ENCODE measurements at places on chromosomes 1 and 21.

GRCh38 chr1:63780565-63780964 is 6.7 kb downstream of the ROR1 start:
- DNase-seq = no peak

GRCh38 chr1:67299296-67299695 is 8.4 kb upstream of the IL12RB2 start:
- DNase-seq = no peak

GRCh38 chr1:66599346-66599745 is 65.4 kb downstream of the SGIP1 start:
- DNase-seq = no peak

- no peak for DNase-seq
These were observed 1.5 kb downstream of the ZSCAN20 start for GRCh38 chr1:33473900-33474299.

GRCh38 chr1:175494011-175494554 is 249.3 kb downstream of the TNR start:
- DNase-seq = no peak

GRCh38 chr1:246338098-246338497 is 169.0 kb downstream of the SMYD3 start:
- DNase-seq = no peak

GRCh38 chr1:2981388-2981787 is 39.9 kb upstream of the ACTRT2 start:
- no peak for DNase-seq

- DNase-seq = no peak
These were observed 12.8 kb upstream of the RBP7 start for GRCh38 chr1:9984253-9984652.

GRCh38 chr1:6956488-6957159 is 171.4 kb downstream of the CAMTA1 start:
- DNase-seq = no peak

GRCh38 chr21:41604583-41605041 is 96.7 kb upstream of the TMPRSS2 start:
- no peak for DNase-seq

- no peak for DNase-seq
These were observed 12.2 kb upstream of the TCEA3 start for GRCh38 chr1:23436520-23437354.

- DNase-seq = no peak
These were observed 52.5 kb upstream of the PPM1J start for GRCh38 chr1:112767646-112768045.

- no peak for DNase-seq
These were observed 15.2 kb upstream of the FCRL3 start for GRCh38 chr1:157715736-157716135.

DNA sequence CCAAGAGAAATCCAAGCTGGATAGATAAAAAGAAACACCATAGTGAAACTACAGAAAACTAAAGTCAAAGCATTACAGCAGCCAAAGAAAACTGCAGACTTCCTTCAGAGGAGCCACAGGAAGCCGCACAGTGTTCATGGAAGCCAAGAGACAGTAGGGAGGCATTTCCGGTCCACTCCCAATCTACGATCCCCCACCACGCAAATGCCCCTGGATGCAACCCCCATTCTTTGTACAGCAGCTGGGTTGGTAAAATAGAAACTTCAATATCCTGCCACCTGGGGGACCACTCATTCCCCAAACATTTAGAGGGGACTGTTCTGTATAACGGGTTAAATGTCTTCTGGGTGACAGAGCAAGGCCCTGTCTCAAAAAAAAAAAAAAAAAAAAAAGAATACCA is 43.9 kb upstream of the TSPEAR start:
- DNase-seq = no peak

- no peak for DNase-seq
These were observed 153.5 kb downstream of the HLX start for GRCh38 chr1:221032637-221033280.

GRCh38 chr1:84146411-84147032 is 2.5 kb downstream of the PRKACB start:
- no peak for DNase-seq

DNA sequence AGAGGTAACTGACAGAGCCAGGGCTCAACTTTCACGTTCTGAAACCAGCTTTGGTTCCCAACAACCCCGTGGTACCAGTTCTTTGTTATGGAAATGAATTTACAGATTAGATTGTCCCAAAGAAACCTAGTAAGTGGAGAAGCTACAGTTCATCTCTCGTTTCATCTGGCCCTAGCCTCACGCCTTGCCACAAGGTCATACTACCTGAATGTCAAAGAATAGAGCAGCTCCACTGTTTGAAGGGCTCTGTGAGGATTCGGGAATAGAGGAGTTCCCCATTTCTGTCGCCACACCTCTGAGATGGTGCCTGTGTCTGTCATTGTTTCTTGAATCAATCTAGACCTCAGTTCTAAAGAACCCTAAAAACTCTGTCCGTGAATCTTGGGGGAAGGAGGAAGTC is 15.0 kb upstream of the CDC42 start:
- DNase-seq = no peak

GRCh38 chr1:19251305-19252196 is at the start of the genes EMC1 and MRTO4:
Gene EMC1, minus strand, starts transcription at chr1:19251524. Its CDS starts 15 bp downstream, at chr1:19251509.
Gene MRTO4, plus strand, starts transcription at chr1:19251805. Its CDS starts 31 bp downstream, at chr1:19251836.
- DNase-seq = peak; percentile 95

DNA sequence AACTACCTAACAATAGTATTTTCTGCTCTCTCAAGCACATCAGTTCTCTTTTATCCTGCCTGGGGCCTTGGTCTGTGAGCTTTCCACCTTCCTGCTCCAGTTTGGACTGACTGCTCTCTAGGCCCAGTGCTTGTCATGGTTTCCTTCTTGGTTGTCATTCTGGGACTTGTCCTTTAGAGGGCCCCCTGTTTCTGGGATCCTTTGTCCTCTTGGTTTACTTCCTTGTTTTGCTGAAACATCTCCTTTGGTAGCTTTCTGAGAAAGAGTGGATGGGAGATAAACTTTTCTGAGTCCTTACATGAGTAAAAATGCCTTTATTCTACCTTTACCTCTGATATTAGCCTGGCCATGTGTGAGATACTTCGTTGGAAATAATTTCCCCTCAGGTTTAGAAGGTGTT is 4.7 kb downstream of the SLC1A7 start:
- no peak for DNase-seq

DNA sequence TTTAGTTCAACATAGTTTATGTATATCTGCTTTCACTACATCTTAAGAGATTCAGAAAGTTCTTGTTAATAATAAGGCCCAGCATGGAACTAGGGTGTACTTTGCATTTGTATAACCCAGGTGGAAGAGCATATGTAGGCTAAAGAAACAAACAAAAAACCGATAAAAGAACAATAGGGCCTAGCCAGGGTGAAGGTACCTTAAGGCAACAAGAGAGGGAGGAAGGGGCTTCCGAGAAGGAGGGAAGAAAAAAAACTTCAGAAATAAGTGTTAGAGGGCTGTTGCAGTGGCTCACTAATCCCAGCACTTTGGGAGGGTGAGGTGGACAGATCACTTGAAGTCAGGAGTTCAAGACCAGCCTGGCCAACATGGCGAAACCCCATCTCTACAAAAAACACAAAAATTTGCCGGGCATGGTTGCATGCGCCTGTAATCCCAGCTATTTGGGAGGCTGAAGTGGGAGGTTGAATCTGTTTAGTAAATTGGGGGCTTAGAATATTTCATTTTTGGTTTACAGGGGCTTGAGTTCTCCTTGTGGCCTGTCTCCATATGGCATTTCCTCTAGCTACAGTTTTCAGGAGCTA is 4.7 kb upstream of the SPATA45 start:
- DNase-seq = no peak

- DNase-seq = no peak
These were observed 28.6 kb downstream of the UBIAD1 start for GRCh38 chr1:11301601-11302000.

- no peak for DNase-seq
These were observed 55.3 kb upstream of the SIM2 start for GRCh38 chr21:36643374-36644250.

DNA sequence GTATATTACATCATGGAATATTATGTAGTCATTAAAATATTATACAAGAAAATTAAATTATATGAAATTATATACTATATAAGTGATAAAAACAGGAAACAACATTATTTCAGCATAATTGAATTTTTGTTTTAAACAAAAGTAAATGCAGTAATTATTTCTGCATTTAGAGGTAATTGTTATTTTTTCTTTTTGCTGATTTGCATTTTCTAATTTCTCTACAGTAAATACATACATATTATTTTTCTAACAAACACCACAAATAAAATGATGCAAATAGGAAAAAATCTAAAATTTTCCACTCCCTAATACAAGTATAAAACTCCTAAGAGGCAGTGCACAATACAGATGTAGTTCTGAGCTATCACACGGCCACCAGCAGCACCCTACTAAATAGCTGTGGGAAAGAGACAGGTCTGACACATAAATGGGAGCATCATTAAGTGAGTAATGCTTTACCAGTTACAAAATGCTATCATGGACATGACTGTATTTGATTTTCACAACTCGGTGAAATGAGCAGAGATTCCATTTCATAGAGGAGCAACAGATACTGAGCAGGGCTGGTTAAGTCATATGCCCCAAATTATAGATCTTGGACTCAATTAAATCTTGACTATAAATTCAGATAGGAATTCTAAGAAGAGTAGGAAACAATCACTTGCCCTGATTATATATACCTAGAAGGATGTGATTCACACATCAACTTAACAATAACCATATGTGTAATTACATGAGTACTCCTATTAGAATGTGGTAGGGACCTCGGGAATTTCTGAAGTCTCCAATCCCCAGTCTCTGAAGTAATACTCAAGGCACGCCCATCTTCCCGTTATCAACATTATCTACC is 49.0 kb downstream of the NRIP1 start:
- no peak for DNase-seq

DNA sequence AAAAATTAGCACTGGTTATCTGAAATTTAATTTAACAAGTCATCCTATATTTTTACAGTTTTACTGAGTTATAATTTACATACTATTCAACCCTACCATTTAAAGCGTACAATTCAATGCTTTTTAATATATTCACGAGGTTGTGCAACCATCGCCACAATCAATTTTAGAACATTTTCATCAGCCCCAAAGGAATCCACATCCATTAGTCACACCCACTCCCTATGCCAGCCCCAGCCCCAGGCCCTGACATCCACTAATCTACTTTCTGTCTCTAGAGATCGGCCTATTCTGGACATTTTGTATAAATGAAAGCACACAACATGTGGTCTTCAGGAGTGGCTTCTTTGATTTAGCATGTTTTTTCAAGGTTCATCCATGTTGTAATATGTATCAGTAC is 134.7 kb downstream of the PSMG1 start:
- no peak for DNase-seq

- no peak for DNase-seq
These were observed 92.0 kb downstream of the CNIH3 start for GRCh38 chr1:224707843-224708725.

DNA sequence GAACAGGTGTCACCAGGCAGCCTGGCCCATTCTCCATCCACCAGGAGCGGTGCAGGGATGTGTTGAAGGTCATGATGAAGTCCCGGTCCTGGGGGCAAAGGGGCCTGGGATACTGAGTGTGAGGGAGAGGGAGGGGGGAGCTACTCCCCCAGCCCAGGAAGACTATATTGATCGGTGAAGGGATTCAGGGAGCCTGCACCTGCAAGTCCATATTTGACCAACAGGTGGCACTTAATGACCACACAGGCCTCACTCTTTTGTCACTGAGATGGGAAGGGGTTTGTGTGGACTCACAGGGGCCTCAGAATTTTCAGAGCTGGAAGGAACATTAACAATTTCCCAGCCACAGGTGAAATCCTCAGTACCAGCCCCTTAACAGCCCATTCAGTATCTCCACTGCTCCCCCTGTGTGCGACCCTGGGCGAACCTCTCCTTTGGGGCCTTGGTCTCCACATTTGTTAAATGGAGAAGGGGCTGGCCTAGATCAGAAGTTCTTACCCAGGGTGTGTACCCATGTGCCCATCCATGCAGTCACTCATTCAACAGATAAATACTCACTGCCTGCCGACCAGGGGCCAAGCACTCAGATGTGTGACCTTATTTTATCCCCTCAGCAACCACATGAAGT is 55.6 kb downstream of the NKAIN1 start:
- no peak for DNase-seq

GRCh38 chr1:111008031-111008430 is 44.3 kb upstream of the LRIF1 start:
- DNase-seq = no peak

- no peak for DNase-seq
These were observed 88.5 kb downstream of the BEND5 start for GRCh38 chr1:48688102-48688760.

DNA sequence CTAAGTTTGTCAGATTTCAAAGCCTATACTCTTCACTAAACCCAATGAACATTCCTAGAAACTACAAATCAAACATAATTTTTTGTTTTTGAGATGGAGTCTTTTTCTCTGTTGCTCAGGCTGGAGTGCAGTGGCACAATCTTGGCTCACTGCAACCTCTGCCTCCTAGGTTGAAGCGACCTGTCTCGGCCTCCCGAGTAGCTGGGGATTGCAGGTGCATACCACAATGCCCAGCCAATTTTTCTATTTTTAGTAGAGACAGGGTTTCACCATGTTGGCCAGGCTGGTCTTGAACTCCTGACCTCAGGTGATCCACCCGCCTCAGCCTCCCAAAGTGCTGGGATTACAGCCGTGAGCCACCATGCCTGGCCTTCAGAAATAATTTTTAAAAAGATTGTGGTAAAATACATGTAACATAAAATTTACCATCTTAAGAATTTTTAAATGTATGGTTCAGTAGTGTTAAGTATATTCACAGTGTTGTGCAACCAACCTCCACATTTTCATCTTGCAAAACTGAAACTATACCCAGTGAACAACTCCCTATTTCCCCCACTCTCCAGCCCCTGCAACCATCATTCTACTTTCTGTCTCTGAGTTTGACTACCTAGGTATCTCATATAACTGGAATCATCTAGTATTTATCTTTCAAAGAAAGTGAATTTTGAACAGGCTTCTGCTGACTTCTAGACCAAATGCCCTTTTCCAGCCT is 2.7 kb upstream of the CFAP141 start:
- DNase-seq = no peak

- no peak for DNase-seq
These were observed 24.6 kb downstream of the ANGPTL3 start for GRCh38 chr1:62621907-62622306.

GRCh38 chr1:18010945-18011344 is 96.7 kb upstream of the IGSF21 start:
- no peak for DNase-seq

GRCh38 chr1:53400761-53401674 is 58.2 kb upstream of the DMRTB1 start:
- DNase-seq = no peak

DNA sequence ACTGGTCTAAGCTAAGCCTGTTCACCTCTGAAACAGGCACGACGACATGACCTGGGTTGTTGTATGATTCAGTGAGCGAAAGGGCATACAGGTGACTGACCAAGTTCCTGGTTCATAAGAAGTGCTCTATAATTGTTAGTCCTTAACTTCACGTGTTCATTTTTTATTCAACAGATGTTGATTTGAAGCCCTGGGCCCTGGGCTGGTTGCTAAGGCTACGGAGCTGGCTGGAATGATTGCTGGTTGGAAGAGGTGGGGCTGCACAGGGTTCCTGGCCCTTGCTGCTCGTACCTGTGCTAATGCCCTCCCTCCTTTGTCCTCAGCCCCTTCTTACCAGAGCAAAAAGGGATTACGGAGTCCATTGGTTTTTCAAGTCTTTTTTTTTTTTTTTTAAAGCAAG is 111.3 kb upstream of the CSF3R start:
- DNase-seq = no peak

- no peak for DNase-seq
These were observed 8.0 kb downstream of the OSBPL9 start for GRCh38 chr1:51624855-51625254.

Measured in stimulated activated CD4-positive, alpha-beta T cell treated with anti-CD3 and anti-CD28 coated beads, Interleukin-1b, Interleukin-23, amount 100 ng/mL, for 4 hours (primary cell).